Panc1 (cell line): ENCODE measurements at places on chromosomes 11 and 22. TPM values are rescaled to one million over a fixed set of nuclear protein-coding genes. Genes with fewer than 3 reads are reported as not detected.

The NCF4 gene
- total RNA-seq = not detected

GRCh38 chr22:22737590-22737989 lies 93.2 kb downstream of the GGTLC2 start:
- no peak for DNase-seq
- peaks cover 8% of the 10 kb centered on the region for H3K27me3 ChIP-seq
- H3K4me3 ChIP-seq = no peak overlapping the region
- H3K27ac ChIP-seq = no peak overlapping the region
- no peaks in the 10 kb centered on the region for H3K4me1 ChIP-seq

DNA sequence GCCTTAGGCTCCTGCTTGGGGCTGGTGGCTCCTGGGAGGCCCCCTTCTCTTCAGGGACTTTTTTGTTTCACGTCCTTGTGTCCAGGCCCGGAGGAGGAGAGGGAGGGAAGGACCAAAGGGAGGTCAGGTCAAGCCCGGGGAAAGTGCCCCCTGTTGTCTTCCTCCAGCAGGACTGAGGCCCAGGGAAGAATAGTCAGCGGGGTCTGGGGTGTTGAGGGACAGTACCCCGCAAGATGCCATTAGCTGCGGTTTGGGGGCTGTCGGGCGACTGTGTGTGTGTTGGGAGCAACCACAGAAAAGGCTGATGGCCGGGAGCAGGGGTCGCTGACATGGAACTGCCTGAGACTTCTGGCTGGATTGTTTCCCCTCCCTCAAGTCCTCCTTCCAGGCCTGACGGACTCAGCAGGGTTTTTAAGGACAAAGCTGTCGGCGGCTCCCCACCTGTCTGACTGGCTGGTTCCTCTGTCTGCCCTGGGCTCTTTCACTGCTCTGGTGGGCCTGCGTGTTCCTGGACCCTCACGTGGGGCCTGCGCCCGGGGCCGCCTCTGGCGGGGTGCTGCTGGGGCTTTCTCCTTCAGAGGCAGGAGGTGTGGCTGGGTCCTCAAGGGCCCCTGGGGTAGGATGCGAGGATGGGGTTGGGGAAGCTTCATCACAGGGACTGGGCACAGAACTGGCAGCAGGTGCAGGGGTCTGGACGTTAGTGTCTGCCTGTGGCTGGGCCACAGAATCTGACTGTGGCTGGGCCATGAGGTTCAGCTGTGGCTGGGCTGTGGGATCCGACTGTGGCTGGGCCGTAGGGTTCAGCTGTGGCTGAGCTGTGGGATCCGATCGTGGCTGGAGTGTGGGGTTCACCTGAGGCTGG lies 1.5 kb downstream of the GPR152 start:
- H3K4me1 ChIP-seq = no peaks in the 10 kb centered on the region
- DNase-seq = no peak
- no peak overlapping the region for H3K27ac ChIP-seq
- no peak overlapping the region for H3K4me3 ChIP-seq
- H3K27me3 ChIP-seq = no peaks in the 10 kb centered on the region

GRCh38 chr11:27310707-27311106 lies 52.3 kb downstream of the CCDC34 start:
- no peaks in the 10 kb centered on the region for H3K36me3 ChIP-seq
- H3K27ac ChIP-seq = no peak overlapping the region
- DNase-seq = no peak
- no peak overlapping the region for H3K4me3 ChIP-seq
- H3K4me1 ChIP-seq = no peaks in the 10 kb centered on the region
- H3K27me3 ChIP-seq = no peaks in the 10 kb centered on the region

GRCh38 chr11:1202154-1202775 lies 20.6 kb upstream of the MUC5B start:
- H3K27ac ChIP-seq = peak overlapping the region; percentile 9; the same call in 1 of the 2 replicates
- H3K4me3 ChIP-seq = no peak overlapping the region
- peaks cover 18% of the 10 kb centered on the region for H3K4me1 ChIP-seq
- no peaks in the 10 kb centered on the region for H3K36me3 ChIP-seq

- no peaks in the 10 kb centered on the region for H3K36me3 ChIP-seq
- no peak for DNase-seq
- no peaks in the 10 kb centered on the region for H3K4me1 ChIP-seq
- H3K27me3 ChIP-seq = no peaks in the 10 kb centered on the region
- no peak overlapping the region for H3K27ac ChIP-seq
Measured at GRCh38 chr22:44764974-44765373, 12.6 kb downstream of the ARHGAP8 start.

DNA sequence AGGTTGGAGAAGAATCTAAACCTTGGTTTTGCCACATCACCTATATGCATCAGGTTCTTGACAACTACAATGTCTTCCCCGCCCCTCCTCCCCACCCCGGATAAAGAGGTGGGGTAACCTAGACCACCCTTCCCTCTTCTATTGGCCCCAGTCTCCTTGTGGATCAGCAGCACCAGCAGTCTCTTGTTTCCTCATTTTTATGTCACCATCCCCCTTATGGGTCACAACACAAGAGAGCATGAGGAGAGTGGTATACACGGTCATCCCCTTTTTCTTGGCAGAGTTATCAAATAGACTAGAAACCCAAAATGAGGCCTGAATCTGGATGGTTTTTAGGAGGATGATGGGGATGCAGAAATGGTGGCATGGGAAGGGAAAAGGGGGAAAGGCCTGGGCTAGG lies 1.2 kb downstream of the MS4A4E start:
- H3K4me1 ChIP-seq = no peaks in the 10 kb centered on the region
- peaks cover 4% of the 10 kb centered on the region for H3K27me3 ChIP-seq
- H3K4me3 ChIP-seq = no peak overlapping the region
- no peak overlapping the region for H3K27ac ChIP-seq

The ANKK1 gene
- total RNA-seq = 0.08 TPM

The INSC gene
- 0.08 TPM for total RNA-seq

The MYEOV gene
- total RNA-seq = 69.8 TPM

- H3K4me3 ChIP-seq = no peak overlapping the region
- no peaks in the 10 kb centered on the region for H3K4me1 ChIP-seq
- no peaks in the 10 kb centered on the region for H3K36me3 ChIP-seq
- DNase-seq = no peak
- no peak overlapping the region for H3K27ac ChIP-seq
Measured at GRCh38 chr11:68263444-68264035, 8.2 kb downstream of the C11orf24 start.

The HBB gene
- 0.72 TPM for total RNA-seq

- no peaks in the 10 kb centered on the region for H3K36me3 ChIP-seq
- DNase-seq = no peak
- peaks cover 8% of the 10 kb centered on the region; the same call in 1 of the 2 replicates for H3K27me3 ChIP-seq
- H3K4me1 ChIP-seq = no peaks in the 10 kb centered on the region
- H3K27ac ChIP-seq = no peak overlapping the region
Measured at GRCh38 chr11:7175007-7175406, 76.7 kb upstream of the SYT9 start.

The IL17REL gene
- total RNA-seq = 0.82 TPM

The ENTHD1 gene
- total RNA-seq = not detected

GRCh38 chr11:120517801-120518291 lies 6.3 kb downstream of the GRIK4 start:
- H3K4me3 ChIP-seq = no peak overlapping the region
- H3K36me3 ChIP-seq = no peaks in the 10 kb centered on the region
- no peaks in the 10 kb centered on the region for H3K27me3 ChIP-seq
- H3K4me1 ChIP-seq = no peaks in the 10 kb centered on the region; the same call in 1 of the 2 replicates

DNA sequence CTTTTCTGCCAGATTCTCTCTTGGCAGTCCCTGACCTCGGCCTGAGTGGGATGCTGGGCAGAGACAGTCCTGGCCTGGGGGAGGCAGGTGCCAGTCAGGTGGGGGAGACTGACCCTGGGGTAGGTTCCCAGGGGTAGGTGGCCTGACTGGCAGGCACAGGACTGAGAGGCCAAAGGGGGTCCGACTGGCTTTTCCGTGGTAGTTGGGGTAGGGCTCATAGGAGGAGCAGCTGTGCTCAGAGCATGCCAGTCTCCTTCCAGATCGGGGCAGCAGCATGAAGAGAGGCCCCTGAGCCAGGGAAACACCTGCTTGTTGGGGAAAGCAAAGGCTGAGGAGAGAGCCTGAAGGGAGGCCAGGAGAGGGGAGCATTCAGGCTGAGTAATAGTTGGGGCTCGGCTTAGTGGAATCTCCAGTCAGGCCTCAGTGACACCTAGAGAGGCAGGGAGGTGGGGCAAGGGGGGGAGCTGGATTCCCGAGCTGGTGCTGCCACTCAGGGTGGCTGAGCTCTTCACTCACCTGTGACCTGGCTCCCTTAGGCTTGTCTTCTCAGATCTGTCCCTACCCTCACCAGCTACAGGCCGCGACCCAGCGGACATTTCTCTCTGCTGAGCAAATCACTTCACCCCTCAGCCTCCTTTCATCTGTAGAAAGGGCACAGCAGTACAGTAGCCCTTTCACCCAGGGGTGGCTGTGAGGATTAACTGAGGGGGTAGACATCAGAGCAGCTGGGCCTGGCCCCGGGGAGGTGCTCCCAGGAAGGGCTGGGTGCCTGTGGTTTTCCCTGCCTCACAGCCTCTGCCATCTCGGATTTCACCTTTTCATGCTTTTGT lies 26.2 kb downstream of the MCM5 start:
- peaks cover 14% of the 10 kb centered on the region for H3K4me1 ChIP-seq
- H3K27ac ChIP-seq = peak overlapping the region; percentile 63
- no peaks in the 10 kb centered on the region for H3K36me3 ChIP-seq
- H3K4me3 ChIP-seq = no peak overlapping the region

- H3K27ac ChIP-seq = no peak overlapping the region
- H3K4me3 ChIP-seq = no peak overlapping the region
- no peaks in the 10 kb centered on the region for H3K36me3 ChIP-seq
- no peaks in the 10 kb centered on the region for H3K4me1 ChIP-seq
- H3K27me3 ChIP-seq = no peaks in the 10 kb centered on the region; the same call in 1 of the 2 replicates
Measured at GRCh38 chr11:15605094-15605493, 490.4 kb downstream of the INSC start.

The TMEM45B gene
- total RNA-seq = 2.6 TPM

GRCh38 chr22:44526779-44527126 lies 28.7 kb upstream of the RTL6 start:
- H3K27me3 ChIP-seq = no peaks in the 10 kb centered on the region
- no peak overlapping the region for H3K27ac ChIP-seq
- no peak for DNase-seq
- H3K36me3 ChIP-seq = no peaks in the 10 kb centered on the region

The CEP126 gene
- 6.6 TPM for total RNA-seq

The PTH gene
- total RNA-seq = not detected

GRCh38 chr11:74465291-74465708 lies 2.0 kb downstream of the KCNE3 start:
- H3K4me1 ChIP-seq = no peaks in the 10 kb centered on the region
- DNase-seq = no peak
- no peak overlapping the region for H3K4me3 ChIP-seq
- H3K36me3 ChIP-seq = no peaks in the 10 kb centered on the region
- peaks cover 6% of the 10 kb centered on the region for H3K27me3 ChIP-seq
- no peak overlapping the region for H3K27ac ChIP-seq

GRCh38 chr22:40094485-40094884 lies 83.2 kb upstream of the TNRC6B start:
- H3K4me3 ChIP-seq = no peak overlapping the region
- no peaks in the 10 kb centered on the region for H3K27me3 ChIP-seq
- no peak overlapping the region for H3K27ac ChIP-seq

The BAD gene
- 77.7 TPM for total RNA-seq

- no peak overlapping the region for H3K27ac ChIP-seq
- no peaks in the 10 kb centered on the region for H3K36me3 ChIP-seq
- H3K4me1 ChIP-seq = no peaks in the 10 kb centered on the region
- DNase-seq = no peak
- peaks cover 9% of the 10 kb centered on the region for H3K27me3 ChIP-seq
- H3K4me3 ChIP-seq = no peak overlapping the region
Measured at GRCh38 chr11:134752964-134753770, 341.1 kb upstream of the B3GAT1 start.

The GAS2L1 gene
- total RNA-seq = 68.8 TPM

The RASSF10 gene
- total RNA-seq = not detected

The SLC7A4 gene
- not detected for total RNA-seq

- no peaks in the 10 kb centered on the region for H3K27me3 ChIP-seq
- no peak overlapping the region for H3K4me3 ChIP-seq
- H3K27ac ChIP-seq = no peak overlapping the region
- no peak for DNase-seq
- no peaks in the 10 kb centered on the region for H3K36me3 ChIP-seq
Measured at GRCh38 chr11:132605825-132606570, 926.3 kb downstream of the OPCML start.

DNA sequence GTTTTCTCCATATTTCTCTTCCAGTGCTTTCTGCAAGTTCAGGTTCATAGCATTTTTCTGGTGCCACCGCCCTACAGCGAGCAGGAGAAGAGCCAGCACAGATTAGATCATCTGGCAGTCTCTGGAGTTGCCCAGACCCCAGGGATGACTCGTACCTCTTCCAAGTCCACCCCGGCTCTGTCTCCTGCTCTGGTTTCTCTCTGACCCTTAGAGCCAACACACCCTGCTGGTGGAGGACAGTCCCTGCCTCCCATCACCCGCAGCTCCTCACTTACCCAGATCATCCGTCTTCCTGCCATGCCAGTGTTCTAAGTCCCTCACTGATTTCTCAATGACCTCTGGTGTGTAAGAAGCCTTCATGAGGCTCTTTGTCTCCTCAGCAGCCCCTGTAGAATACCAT lies 28.0 kb downstream of the TST start:
- no peak overlapping the region for H3K27ac ChIP-seq
- H3K4me3 ChIP-seq = no peak overlapping the region
- H3K4me1 ChIP-seq = no peaks in the 10 kb centered on the region
- no peaks in the 10 kb centered on the region for H3K36me3 ChIP-seq
- no peaks in the 10 kb centered on the region for H3K27me3 ChIP-seq

The AGBL2 gene
- total RNA-seq = 6.8 TPM

- no peak for DNase-seq
- H3K27ac ChIP-seq = no peak overlapping the region
- H3K36me3 ChIP-seq = no peaks in the 10 kb centered on the region
- no peaks in the 10 kb centered on the region for H3K4me1 ChIP-seq
Measured at GRCh38 chr22:25970374-25970911, 198.8 kb upstream of the SEZ6L start.

The KRTAP5-7 gene
- total RNA-seq = not detected
